ENCODE measurements at places on chromosomes 11 and 22. TPM values are rescaled to one million over a fixed set of nuclear protein-coding genes. Genes with fewer than 3 reads are reported as not detected.

MS4A12 gene
- total RNA-seq: not detected

PNPLA3 gene
- 1.3 TPM for total RNA-seq

POGLUT3 gene
- 27.6 TPM for total RNA-seq

KCNK4 gene
- not detected for total RNA-seq

Data from metanephros (tissue), 2 donors.